Activated B cell treated with CpG ODN at 0.5 μM for 24 hours (primary cell): ENCODE measurements at places on chromosomes 13 and 19.

DNA sequence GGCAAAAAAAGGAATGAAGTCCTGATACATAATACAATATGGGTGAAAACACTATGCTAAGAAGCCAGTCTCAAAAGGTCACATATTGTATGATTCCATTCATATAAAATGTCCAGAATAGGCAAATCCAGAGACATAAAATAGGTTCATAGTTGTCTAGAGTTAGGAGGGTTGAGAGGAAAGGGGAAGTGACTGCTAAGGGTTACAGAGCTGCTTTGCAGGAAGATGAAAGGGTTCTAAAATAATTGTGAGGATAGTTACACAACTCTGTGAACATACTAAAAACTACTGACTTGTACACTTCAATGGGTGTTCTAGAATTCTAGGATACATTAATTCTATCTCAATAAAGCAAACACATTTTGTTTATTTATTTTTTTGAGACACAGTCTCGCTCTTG is 25.7 kb downstream of the CAB39L start:
- DNase-seq, result no peak

- no peak for DNase-seq
Observed at GRCh38 chr13:52158629-52159158, 703 bp downstream of the NEK3 start.

DNA sequence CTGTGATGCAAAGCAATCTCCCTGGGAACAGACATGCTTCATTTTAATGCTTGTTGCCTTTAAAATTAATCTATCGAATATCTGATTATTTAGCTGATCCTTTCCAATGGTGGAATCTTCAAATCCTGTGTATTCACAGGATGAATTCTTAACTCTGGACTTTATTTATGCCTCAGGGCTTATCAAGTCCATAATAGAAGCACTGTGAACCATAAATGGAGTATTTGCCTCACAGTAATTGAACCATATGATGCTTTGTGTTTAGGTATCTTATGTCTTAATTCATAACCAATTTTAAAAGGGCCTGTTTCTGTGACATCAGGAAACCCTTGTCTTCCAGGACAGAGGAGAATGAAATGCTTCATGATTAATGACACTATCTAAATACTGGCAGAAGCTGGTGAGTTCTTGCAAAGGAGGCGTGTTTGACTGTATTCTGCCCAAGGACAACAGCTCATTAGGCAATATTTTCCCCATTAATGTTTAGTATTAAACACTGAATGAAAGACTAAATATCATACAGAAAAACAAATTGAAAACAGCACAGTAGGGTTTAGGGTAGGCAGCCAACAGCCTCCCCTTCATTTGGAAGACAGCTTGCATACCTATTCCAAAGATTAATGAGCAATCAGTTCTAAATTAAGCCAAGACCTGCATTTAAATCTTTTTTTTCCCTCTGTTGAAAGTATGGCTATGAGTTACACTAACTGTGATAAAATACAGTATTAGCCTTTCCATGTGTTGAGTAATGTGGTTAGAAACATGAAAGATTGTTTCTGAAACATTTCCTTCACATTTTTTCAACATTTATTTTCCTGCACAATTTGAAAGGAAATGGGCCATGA is 709.4 kb downstream of the PCDH9 start:
- DNase-seq, result no peak

GRCh38 chr19:36574741-36575140 is 1.6 kb upstream of the ZNF529 start:
- DNase-seq, result no peak

DNA sequence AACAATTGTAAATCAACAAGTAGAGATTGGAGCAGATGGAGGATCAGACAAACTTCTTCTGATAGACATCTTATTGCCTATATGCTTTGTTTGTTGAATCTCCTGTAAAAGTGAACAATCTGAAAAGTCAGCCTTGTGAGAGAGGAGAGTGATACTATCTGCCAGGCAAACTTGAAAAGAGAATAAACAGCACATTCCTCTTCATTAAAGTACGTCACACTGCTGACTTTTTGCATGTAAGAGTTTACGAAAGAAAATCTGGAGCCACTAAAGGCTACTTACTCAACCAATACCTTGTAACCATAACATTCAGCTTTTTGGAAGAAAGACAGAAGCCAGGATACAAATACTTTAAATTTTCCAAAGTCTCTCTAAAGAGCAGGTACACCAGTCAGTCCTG is 42.5 kb downstream of the EDNRB start:
- no peak for DNase-seq

GRCh38 chr19:45442778-45443461 is 19.2 kb upstream of the ERCC1 start:
- DNase-seq, result peak; percentile 60

DNA sequence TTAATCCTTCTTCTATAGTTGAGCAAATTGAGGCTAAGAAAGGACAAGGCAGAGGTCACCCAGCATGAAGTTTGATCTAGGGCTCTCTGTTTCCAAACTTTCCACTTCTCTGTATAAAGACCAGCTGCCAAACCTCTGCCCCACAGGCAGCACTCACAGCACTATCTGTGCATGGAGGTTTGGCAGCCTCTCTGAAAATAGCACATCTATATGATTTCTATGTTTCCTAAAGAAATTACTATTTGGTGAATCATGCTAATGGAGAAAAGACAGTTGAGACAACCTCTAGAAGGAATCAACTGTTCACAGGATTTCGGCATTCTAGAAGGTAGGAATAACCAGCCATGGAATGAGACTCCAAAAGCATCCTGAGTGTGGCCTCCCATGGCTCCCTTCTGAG is 554.5 kb downstream of the IRS2 start:
- DNase-seq, result no peak

GRCh38 chr19:14369399-14370168 is 11.7 kb upstream of the ADGRE5 start:
- DNase-seq, result peak; percentile 57

DNA sequence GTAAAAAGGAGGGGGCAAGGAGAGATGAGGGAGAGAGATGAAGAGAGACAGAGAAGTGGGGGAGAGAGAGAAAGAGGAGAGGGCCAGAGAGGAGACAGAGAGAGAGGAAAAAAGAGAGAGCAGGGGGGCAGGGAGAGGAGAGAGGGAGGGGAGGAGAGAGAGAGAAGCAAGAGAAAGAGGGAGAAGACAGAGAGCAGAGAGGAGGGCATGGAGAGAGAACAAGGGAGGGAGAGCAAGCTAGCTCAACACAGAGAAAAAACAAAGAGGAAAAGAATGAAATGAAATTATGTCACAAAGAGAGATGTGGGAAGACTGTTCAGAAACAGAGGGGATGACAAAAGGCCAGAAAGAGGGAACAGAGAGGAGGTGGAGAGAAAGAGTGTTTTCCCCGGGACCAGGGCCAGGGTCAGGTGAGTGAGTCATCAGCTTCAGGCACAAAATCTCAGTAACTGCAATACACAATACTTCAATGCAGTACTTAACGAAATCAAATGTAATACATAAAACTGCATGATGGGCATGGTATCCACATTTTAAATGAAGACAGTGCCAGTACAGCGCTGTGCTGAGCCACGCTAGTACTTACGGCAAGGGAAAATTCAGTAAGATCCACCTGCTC is 4.8 kb downstream of the KLK7 start:
- no peak for DNase-seq

DNA sequence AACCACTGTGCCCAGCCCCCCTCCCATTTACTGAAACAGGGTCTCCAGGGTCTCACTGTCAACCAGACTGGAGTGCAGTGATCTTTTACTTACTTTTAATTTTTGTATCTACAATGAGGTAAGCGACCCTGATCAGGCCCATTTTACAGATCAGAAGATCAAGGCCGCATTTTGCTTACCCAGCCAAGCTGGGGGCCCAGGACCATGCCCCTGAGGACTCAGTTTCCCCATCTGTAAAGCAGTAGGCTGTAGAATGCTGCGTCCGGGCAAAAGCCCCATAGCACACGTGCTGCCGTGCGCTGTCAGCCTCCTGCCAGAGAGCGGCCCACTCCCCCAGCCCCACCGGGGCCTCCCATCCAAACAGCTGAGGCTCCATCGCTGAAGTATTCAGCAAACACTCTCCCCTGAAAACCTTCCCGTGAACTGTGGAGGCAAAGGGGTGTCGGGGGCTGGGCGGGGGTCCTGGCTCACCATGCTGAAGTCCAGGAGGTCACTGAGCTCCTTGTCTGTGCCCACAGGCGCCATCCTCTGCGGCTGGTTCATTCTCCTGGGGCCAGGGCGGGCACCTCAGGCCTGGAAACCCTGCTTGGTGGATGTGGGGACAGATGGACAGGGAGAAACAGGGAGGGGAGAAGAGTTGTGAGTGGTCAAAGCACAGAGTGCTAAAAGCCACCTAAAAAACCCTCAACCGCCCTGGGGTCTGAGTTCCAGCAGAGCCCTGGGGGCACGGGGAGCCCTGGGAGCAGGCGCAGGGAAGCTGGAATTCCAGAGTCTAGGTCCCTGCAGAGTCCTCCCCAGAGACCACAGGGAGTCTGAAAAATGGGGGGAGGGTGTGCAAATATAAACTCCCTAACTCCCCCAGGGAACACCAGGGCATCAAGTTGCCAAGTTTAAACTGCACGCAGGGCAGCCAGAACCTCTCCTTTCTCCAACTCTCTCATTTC is 2.4 kb downstream of the TCF3 start:
- DNase-seq, result no peak

DNA sequence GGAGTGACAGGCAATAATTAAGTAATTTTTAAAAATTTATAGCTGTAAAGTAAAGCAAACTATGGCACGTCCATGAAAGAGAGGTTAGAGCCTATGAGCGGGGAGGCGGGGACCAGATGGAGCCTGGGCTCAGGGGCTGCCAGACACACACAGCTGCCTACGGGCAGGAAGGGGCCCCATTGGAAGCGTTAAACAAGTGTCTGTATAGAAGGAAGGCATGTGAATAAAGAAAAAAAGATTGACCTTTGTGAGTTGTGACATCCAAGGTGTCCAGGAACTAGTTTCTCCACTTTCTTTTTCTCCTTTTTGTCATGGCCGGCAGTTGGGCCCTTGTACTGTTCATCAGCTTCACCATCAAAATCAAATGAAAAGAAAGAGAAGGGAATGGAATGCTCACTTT is 56.8 kb downstream of the LRCH1 start:
- no peak for DNase-seq

- DNase-seq, result no peak
Observed at GRCh38 chr19:51771376-51772130, 10.6 kb downstream of the FPR2 start.

GRCh38 chr13:94717916-94718315 is 5.6 kb upstream of the SOX21 start:
- DNase-seq, result no peak

- no peak for DNase-seq
Observed at GRCh38 chr13:27961227-27962085, 7.7 kb downstream of the CDX2 start.

DNA sequence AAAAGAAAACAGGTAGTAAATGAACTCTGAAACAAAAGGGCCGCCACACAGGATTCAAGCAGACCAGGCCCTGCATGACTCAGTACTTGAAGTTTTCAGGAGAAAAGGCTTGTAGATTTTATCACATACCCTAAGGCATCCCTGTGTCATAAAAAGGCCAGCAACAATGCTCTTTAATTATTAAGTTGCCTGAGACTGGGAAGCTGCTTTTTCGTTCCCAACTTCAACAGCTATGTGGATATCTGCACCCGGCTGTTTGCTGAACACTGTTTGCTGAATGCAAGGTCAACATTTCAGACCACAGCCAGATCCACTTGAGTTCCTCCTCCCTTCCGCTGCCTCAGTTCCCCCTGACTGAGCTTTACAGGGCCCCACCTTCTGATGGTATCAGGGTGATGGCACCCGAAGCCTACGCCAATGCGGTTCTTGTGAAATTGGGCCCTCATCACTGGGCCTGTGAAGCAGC is 6.1 kb upstream of the ECH1 start:
- DNase-seq, result no peak

DNA sequence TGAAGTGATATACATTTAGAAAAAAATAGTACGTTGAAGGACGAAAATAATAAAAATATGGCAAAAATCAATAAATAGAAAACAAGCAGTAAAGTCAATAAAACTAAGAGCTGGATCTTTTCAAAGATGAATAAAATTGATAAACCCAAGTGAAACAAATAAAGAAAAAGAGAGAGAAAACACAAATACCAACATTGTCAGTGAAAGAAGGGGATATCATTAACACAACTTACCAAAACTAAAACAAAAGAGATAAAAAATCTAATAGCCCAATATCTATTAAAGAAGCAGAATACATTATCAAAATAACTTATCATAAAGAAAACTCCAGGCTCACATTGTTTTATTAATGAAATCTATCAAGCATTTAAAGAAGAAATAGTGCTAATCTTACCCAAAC is 675.1 kb downstream of the UQCRFS1 start:
- DNase-seq, result no peak

GRCh38 chr13:47294691-47295090 is 397.8 kb upstream of the HTR2A start:
- DNase-seq, result no peak

- no peak for DNase-seq
Observed at GRCh38 chr13:30700364-30700763, 35.0 kb upstream of the ALOX5AP start.

DNA sequence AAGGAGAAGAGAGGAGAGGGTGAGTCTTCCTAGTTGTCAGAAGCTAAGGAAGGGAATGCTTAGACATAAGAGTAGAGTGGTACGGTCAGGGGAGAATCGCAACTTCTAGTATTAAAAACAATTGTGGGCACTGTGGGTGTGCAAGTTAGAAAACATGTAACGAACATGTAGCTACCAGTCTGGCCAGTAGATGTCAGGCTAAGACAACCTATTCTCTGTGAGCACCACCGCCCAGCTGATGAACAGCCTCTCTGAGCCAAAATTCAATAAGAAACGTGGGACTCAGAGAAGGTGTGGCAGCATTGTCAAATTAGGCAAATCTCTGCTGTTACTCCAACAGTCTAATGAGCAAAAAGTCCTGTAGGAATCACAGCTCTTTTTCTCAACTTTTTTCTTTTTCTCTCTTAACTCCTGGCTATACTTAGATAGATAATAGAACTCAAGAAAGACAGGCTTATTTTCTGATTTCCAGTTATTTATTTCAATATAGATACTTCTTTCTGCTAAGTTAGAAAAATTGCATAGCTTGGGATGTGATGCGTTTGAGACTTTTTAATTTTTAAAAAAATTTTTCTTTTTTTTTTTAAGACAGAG is 186.2 kb downstream of the USP12 start:
- DNase-seq, result no peak

- DNase-seq, result no peak
Observed at GRCh38 chr19:38836983-38837626, 5.5 kb upstream of the ECH1 start.

DNA sequence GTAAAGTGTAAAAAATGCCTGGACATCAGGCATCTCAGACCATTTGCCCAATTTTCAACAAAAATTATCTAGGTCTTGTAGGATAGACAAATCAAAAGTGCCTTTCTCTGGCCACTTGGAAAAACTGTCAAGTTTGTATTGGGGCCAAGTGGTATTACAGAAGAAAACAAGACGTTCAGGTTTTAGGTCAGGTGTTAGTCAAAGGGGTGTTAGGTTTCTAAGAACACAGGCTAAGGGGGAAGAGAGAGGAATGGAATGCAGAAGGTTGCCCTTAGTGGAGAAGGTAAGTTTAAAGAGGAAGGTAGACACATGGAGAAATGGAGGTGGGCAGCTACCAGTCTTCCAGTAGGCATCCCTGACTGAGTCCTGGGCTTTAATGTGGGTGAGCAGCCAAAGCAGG is 19.9 kb upstream of the ZNF561 start:
- DNase-seq, result no peak
